Activated CD4-positive, alpha-beta T cell treated with anti-CD3 and anti-CD28 coated beads, Interleukin-2, amount 50 U/mL, for 24 hours (primary cell): ENCODE measurements at places on chromosomes 2 and 18.

DNA sequence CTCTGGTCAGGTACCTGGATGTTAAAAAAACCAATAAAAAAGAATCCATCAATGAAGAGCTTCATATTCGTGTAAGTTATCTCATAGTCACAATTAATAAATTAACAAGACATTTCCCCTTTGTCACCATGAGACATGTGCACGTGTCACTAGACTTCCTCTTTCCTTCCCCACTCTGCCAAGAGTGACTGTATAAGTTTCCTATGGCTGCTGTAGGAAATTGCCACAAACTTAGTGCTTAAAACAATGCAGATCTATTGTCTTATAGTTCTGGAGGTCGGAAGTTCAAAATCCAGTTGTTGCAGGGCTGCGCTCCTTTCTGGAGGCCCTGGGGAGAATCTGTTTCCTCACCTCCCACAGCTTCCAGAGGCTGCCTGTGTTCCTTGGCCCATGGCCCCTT is 35.8 kb downstream of the SLC9A4 start:
- no peak for DNase-seq

- DNase-seq, result no peak
These were observed 308.5 kb upstream of the TFPI start for GRCh38 chr2:187862715-187863114.

- no peak for DNase-seq
These were observed 734.8 kb upstream of the REG3G start for GRCh38 chr2:78290581-78291214.

DNA sequence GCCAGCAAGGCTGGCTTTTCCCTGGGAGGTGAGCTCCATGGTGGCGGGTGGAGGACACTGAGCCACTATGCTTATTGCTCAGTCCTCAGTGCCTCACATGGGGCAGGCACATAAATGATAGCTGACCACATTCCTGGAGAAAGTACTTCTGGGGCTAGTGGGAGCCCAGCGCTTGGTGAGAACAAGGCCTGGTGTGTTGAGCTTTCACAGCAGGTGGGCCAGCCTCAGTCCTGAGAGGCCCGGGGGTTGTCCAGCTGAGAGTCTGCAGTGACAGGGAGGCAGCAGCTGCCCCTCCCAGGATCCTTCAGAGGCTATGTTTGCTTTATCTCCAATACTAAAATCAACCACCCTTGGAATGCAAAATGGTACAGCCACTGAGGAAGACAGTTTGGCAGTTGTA is 217.7 kb downstream of the ZBTB7C start:
- DNase-seq, result no peak

- no peak for DNase-seq
These were observed 263.7 kb upstream of the REV1 start for GRCh38 chr2:99753505-99753904.

DNA sequence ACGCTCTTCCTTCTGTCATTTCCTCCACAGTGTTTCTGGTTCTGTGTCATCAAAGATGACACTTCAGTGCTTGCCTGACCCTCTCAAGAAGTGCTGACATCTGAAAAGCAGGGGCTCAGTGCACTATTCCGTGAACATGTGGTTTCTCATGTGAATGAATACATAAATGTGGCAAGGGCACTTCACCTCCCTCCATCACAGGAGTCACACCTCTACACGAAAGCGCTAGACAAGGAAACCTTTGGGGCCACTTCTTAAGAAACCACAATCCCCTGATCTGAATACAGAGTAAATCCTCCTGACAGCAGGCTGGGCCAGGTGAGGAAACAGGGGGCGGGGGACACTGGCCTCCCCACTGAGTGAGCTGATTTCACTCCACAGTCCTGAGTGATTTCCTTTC is 145.8 kb upstream of the ACAA2 start:
- no peak for DNase-seq

- DNase-seq, result no peak
These were observed 8.5 kb upstream of the CAPN10 start for GRCh38 chr2:240578110-240578450.

GRCh38 chr2:33372940-33373553 is 103.4 kb upstream of the RASGRP3 start:
- no peak for DNase-seq

- peak; percentile 49 for DNase-seq
These were observed 76.8 kb downstream of the ALPK2 start for GRCh38 chr18:58552057-58552461.

DNA sequence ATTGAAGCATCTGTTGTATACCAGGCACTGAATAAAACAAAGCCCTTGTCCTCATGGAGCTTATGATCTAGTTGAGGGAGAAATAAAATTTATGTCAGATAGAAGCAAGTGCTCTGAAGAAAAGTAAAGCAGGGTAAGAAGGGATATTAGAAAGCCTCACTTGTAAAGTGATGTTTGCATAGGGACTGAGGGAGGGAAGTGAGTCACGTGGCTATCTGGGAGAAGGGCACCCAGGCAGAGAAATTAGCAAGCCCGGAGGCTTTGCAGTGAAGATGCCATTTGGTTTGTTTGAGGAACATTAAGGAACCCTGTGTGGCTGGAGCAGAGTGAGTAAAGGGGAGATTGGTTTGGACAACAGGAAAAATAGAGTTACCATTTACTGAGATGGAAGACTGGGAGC is 52.1 kb downstream of the RBBP8 start:
- DNase-seq, result no peak

GRCh38 chr2:232325324-232326273 is 53.0 kb upstream of the ALPP start:
- DNase-seq, result no peak

GRCh38 chr2:185318271-185318724 is 420.3 kb upstream of the FSIP2 start:
- DNase-seq, result no peak

DNA sequence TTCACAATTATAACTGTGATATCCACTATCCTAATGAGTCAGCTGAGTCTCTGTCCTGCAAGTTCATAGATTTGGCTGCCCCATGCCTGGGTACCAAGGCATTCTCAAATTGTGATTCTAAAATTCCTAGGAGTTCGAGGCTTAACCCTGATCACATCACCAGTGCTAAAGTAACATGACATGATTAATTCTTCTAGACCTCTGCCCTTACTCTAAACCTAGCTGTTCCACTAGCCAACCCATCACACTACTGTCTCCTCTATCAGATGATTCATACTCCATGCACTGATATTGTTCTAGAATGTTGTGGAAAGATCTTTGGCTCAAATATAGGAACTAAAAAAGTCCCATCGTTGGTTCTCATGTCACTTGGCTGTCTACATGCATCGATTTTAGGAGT is 487.6 kb downstream of the PIK3C3 start:
- DNase-seq, result no peak

DNA sequence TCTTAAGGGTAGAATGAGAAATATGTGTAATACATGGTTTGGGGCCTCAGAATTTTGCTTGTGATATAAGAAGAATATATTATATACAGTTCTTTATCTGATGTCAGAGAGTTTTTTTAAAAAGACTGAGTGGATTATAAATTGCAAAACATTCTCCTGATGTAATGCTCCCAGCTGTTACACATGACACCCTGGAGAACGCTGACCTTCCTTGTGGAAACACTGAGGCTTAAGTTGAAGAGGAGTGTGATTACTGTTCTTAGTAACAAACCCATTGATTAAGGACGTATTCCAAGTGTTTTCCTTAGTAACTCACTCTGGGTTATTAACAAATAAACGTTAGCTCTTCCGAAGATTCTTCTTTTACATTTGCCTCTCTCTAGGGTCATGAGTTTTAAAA is 1069.3 kb upstream of the CNTNAP5 start:
- DNase-seq, result no peak

DNA sequence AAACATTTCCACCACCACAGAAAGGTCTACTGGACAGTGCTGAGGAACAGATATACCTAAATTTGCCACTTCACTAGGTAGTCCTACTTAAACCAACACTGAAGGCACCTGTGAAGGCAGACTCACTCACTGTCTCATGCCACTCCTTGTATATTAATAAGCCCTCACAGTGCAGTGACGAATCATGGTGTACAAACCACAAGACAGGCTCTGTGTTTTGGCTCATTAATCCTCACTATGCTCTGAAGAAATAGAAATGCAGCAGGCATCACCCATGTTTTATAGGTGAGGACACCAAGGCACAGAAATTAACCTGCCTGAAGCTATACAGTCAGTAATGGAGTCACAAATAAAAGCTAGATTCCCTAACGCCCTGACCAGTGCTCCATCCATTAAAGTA is 44.3 kb downstream of the BARD1 start:
- no peak for DNase-seq

DNA sequence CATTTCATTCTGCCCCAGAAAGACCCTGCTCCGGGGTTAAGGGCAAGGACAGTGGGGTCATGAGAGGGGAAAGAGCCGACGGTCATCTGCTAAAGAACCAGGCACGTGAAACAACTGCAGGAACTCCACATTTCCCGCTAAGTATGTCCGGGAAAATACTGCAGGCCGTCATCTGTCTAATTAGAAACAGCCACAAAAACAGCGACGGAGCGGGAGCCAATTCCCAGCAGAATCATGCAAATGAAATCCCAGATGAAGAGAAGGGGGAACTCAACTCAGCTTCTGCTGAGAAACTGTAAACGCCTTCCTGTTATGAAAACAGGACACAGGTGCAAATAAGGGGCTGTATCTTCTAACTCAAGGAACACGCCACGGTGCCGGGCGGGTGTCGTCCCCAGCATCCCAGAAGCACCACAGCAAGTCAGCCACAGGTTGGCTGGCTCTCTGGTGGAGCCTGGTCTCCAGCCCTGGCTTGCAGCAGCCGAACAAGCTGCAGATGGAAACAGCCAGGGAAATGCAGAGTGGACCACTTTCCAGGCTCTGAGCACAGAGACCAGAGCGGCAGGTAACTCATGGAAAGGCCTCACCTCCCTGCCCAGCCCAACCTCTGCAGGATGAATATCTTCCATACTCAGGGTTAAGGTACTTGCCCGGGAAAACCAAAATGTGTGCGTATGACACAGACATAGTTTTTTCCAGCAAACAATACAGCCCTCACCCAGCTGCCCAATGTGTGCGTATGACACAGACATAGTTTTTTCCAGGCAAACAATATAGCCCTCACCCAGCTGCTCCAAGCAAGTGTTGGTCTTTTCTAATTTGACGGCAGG is 28.9 kb downstream of the PXDN start:
- no peak for DNase-seq

DNA sequence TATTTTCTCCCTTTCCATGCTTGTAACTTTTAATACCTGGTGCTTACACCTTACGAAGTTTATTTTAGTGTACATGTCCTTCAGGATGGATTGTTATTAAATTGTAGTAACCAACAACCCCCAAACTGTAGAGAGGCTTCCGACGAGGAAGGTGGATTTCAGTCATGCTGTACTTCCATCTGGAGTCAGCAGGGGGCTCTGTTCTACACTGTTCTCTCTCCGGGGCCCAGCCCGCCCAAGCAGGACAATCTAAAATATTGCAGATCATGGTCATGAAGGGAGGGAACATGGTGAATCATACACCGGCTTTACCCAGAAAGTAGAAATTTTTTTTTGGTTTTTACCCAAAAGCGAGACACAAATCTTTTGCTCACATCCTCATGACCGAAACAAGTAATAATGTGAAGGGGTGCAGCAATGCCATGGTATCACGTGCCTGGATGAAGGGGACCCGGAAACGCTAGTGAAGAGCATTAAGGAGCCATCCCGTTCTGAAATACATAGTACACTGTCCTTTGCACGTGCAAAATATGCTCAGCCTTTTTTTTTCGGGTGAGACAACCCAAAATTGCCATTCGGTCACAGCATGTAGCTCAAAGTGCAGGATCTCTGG is 884.8 kb downstream of the EPHA4 start:
- DNase-seq, result peak; percentile 40

DNA sequence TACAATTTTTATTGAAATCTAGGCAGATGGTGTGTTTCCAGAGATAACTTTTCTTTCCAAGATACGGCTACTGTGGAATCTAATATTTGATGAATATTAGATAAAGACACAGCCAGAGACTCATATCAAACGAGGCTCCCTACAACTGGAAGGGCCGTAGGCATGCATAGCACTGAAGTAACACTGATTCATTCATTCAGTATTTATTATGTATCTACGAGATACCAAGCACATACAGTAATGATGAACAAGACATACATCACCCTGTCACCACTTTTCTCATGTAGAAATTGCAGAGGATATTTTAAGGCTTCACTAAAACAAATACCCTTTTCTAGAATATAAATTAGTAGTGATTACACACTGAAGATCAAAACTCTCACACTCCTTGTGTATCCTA is 74.5 kb downstream of the KCTD18 start:
- no peak for DNase-seq

GRCh38 chr18:66316701-66317100 is 287.2 kb downstream of the CDH19 start:
- DNase-seq, result no peak

DNA sequence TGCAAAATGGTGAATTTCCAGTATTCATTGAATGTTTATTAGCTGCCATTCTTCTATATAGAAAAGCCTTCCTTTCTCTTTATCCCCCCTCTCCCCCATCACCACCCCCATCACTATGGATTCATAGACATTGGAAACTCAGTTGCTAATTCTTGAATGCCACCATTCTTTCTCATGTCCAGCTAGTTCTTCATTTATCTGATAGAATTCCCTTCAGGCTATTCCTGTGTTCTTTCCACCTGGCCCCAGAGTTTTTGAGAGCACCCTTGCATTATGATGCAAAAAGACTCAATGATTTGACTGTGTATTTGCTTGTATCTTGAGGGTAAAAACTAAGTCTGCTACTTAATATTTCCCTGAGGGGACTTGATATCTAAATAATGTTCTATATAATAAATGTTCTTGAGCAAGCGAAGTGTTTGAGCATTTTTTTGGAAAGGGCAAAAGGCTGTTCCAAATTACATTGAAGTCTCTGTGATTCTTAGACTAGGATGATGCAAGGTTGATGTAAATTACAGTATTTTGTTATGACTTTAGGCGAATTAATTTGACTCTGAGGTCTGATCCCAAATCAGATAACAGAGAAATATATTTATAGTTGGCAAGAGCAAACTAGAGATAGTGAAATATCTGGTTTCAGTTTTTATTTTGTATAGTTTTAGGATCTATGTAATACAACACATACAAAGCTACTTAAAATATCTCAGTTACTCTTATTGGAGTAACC is 18.8 kb upstream of the SOS1 start:
- DNase-seq, result no peak

- DNase-seq, result no peak
These were observed 27.5 kb upstream of the EPAS1 start for GRCh38 chr2:46269544-46270273.
